ENCODE measurements at places on chromosomes 1 and 21.

- DNase-seq = peak; percentile 17
Observed at GRCh38 chr21:38505654-38506523, 7.6 kb upstream of the ERG start.

GRCh38 chr1:36944883-36945282 is 89.4 kb downstream of the GRIK3 start:
- DNase-seq = no peak

GRCh38 chr1:47437447-47438164 is at the start of gene FOXD2:
Gene FOXD2, plus strand, starts transcription at chr1:47438044. Its CDS starts 92 bp downstream, at chr1:47438136.
- DNase-seq = peak; percentile 40

GRCh38 chr1:101741910-101742309 is 254.8 kb downstream of the OLFM3 start:
- DNase-seq = no peak

DNA sequence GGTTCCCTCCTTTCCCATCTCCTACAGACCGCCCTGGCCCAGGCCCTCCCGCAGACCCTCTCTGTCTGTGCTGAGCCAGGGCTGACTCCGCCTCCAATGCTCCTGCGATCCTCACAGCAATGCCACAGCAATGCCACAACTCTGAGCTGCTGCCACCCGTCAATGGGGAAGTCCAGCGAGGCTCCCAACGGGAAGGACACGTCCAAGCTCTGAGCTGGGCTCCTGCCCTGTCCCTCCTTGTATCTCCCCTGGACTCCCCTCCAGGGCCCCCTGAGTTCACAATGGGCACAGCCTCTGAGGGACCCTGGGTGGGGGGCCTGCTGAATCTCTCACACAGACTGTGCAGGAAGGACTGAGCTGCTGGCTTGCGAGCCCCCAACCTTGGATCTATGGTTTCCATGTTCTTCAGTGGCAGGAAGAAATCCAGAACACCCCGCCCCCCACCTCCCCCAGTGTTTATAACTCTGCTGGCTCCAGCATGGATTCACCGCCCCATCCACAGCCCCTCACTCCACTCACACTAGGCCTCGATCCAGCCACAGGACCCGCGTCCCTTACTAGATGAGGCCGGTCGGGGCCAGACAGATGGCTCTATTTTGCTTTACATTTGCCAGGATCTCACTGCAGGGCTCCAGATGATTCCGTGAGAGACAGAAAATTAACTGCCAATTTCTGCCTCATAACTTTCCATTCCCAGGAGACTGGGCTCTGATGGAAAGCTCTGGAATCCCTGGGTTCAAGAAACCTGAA is 338.0 kb downstream of the MATN1 start:
- no peak for DNase-seq

DNA sequence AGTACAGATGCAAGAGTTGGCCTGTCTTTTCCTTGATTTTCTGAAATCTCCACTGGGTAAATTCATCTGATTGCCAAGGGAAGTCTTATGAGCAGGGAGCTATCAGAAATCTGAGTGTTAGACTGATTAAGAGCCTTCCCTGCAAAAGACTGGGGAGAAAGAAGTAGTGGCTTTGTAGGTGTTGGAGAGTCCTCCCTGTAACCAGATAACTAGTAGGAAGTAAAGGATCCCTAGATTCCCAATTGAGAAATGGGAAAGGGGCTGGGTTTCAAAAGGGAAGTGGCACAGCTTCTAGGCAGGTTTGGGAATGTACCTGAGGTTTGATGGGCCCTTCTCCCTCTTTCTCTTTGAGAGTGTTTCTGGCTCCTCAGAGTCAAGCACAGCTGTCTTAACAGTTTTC is 2.1 kb downstream of the TLCD4 start:
- no peak for DNase-seq

GRCh38 chr21:42991992-42992740 is 17.8 kb downstream of the PKNOX1 start:
- no peak for DNase-seq

GRCh38 chr1:151565502-151566189 is 25.5 kb downstream of the TUFT1 start:
- no peak for DNase-seq

DNA sequence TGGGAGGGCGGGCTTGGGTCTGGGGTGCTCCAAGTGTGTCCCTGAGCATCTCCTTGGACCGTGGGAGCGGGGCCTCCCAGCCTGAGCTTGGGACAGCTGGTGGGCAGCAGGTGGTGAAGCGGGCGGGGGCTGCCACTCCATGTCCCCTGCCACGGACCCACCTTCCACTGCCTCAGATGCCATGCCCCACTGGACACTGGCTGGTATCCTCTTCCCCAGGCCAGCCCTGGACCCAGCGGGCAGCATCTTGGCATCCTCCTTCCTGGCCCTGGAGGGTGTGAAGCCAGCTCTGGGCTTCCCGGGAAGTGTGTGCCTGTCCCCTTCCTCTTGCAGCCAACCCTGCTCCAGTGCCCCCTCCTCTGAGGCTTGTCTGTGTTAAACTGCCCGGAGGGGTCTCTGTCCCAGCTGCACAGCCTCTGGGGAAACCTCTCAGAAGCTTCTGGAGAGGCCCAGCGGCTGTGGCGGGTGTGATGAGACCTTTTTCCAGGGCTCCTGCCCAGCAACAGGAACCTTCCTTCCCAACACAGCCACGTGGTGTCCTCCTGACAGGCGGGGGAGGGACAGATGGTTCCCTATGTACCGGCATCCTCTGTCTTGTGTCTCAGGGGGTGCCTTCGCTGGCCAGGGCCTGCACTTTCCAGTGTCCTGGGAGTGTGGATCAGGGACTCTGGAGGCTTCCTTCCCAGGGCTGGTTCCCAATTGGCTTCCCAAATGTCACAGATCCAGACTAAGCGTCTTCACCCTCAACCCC is 81.6 kb upstream of the DISP3 start:
- no peak for DNase-seq

DNA sequence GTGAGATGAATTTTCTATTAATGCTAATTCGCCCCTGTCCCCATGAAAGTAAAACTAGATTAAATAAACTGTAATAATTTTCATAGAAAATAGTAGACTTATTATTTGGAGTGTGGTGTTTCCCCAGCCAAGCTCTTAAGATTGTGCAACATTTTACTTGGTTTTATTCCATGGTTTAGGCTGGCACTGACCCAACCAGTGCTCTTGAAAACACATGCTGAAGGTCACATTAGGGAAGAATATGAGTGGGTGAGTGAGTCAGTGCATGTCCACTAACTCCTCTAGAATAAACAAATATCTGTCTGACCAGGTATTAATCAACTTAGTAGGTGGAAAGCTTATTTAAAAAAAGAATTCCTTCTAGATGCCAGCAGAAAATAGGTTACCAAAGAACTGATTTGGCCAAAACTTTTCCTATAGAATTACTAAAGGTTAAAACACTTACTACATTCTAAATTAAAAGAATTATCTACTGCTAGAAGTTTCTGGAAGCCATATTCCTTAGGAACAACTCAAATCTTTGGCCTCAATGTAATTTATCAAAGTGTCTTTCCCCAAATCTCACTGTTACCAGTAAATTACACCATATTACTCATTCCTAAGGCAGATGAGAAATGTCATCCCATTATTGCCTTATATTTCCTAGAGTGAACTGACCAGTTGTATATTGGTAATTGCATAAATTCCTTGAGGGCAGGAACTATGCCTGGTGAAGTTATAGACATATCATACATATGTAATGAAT is 89.7 kb upstream of the RGS1 start:
- no peak for DNase-seq

GRCh38 chr21:41365377-41366107 is 3.7 kb downstream of the MX2 start:
- DNase-seq = no peak

Measured in head of caudate nucleus (tissue), 42 donors.